Nephron progenitor cell (in vitro differentiated cells): ENCODE measurements at places on chromosomes 13 and 19.

GRCh38 chr19:823565-824121, 1.9 kb upstream of the PLPPR3 start:
- peak; percentile 49 for DNase-seq

DNA sequence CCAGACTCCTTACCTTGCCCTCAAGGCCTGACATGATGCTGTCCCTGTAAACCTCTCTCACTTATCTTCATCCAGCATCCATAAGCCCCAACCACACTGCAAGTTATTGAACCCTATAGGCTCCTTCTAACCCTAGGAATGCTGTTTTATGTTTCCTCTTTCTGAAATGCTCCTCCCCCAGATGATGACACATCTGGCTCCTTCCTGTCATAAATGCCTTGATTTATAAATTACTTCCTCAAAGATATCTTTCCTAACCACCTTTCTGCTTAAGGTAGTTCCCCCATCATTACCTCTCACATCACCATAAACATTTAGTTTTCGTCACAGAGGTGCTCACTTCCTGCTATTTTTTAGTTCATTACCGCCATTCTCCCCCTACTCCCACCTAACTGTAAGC, 12.3 kb downstream of the RUBCNL start:
- DNase-seq = no peak

DNA sequence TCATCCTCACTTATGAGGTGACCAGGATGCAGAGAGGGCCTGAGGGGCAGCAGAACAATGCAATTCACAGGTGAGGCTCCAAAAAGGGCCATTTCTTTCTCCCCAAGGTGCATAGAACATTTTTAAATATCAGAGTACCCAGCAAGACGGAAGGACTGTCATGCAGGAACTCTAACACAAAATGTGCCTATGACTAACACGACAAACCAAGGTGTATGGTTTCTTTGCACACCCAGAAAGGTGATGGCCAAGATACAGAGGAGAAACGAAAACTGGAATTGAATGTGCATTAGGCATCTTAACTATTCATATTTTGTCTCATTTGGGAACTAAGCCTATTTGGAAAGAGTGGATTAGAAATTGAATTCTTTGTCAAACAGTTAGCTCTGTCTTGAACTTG, 29.9 kb downstream of the SHISA2 start:
- DNase-seq = no peak

GRCh38 chr13:46698910-46699460, 98.0 kb downstream of the ESD start:
- no peak for DNase-seq

DNA sequence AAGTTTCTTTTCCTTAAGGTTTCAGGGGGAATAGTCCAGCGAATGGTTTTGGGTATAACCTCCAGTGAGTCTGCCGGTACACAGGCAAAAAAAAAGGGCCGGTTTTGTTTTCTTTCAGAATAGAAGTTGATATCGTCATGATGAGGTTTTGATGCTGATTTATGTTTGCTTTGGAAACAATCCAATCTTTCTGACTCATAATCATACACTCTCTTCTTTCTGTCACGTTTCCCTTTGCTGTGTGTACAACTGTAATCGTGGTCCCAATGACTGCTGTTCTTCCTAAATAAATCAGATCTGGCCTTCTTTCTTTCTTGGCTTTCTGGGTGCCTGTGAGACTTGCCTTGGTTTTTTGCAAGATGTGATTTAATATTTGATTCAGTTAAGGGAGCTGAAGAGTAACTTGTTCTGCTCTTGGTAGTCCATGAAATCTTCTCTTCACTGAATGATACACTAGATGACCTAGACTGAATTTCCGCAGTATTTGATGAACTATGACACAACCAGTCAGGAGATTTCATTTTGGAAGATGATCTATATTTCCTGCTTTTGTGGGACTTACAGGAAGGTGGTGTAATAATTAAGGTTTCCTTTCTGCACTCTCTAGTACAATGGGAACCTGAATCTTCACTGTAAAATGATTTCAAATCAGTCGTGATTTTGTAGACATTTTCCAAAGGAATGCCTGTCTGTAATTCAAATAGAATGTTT, 34.9 kb upstream of the METTL21C start:
- DNase-seq = no peak

DNA sequence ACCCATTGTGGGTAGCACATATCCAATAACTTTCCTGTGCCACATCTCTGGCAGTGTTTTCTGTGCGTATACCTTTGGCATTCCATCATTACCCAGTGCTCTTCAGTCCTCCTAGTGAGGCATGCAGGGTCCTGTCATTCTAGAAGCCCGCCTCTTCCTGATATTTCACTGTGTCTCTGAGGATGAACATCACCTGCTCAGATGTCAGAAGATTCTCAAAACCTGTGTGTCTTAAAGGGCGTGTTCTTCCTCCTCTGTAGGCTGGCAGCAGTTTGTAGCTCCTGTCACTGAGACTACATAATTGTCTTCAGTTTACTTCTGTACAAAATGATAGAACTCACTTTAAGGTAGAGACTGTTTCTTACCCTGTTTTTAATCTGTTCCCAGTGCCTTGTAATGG, 56.9 kb upstream of the TEX29 start:
- DNase-seq = no peak

DNA sequence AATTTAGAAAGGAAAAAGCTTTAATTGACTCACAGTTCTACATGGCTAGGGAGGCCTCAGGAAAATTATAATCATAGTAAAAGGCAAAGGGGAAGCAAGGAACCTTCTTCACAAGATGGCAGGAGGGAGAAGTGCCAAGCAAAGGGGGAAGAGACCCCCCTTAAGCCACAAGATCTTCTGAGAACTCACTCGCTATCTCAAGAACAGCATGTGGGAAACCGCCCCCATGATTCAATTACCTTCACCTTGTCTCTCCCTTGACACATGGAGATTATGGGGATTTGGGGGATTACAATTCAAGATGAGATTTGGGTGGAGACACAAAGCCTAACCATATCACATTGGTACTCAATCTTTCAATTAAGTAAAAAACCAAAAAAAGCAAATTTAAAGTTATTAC, 1778.7 kb upstream of the MIR17HG start:
- no peak for DNase-seq

DNA sequence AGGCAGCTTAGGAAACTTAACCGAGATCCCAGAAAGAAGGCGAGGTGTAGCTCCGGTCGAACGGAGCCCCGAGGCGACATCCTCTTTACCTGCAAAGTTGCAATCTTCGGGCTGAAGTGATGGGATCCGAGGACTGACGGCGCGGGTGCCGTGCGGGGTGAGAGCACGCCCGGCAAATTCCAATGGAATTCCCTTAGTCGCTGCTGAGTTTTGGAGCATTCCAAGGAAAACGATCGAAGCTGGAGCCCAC, 141 bp downstream of the TRPC4 start:
- DNase-seq = no peak

DNA sequence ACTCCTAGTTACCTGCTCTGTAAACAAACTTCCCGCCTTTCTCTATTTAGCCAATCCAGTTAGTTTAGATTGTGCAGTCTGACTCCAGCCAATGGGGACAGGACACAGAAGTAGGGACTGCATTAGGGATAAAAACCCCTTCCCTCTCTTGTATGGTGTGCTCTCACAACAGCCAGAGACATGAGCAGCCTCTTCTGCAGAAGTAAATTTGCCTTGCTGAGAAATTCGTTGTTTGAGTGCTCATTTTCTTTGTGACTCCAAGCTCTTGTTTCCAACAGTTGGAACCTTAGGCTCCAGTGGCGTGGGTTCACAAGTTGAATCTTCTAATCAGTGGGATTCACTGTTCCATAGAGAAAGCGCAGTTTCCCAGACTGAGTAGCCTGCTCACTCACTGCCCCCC, 66.1 kb downstream of the ZNF93 start:
- DNase-seq = no peak

DNA sequence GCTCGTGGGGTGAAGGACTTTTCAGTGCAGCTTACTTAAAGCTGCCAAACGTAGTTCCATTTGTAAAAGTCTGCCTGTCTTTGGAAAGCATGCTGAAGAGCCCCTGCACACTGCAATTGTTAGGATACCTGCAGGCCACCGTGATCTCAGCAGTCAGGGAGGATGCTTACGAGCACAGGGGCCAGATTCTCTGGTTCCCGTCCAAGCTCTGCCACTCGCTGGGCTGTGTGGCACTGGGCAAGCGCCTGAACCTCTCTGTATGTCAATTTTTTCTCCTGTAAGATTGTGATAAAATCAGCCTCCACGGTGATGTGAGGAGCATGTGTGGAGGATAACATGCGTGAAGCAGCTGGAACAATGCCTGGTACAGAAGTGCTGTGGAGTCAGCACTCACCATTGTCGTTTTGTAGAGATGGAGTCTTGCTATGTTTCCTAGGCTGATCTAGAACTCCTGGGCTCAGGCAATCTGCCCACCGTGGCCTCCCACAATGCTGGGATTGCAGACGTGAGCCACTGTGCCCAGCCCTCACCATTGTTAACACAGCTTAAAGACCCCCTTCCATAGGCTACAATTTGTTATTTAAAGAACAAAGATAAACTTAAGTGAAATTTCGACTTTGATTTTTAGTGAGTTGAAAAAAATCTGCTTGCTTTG, 3.5 kb downstream of the ADPRHL1 start:
- DNase-seq = no peak

DNA sequence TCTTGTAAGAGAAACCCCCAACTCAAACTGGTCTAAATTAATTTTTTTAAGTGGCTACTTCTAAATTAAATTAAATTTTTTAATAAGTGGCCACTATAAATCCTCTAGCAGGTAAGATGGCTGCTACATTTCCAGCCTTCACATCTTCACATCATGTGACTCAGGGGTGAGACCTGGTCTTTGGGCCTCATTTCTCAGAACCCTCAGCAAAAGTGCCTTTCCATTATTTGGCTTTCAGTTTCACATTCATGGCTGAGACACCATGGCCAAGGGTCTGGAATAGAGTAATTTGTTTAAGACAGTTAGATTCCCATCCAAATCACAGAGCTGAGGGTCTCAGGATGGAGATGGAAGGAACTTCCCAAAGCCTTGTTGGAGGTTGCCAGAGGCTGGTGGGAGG, 47.5 kb downstream of the DCT start:
- no peak for DNase-seq

DNA sequence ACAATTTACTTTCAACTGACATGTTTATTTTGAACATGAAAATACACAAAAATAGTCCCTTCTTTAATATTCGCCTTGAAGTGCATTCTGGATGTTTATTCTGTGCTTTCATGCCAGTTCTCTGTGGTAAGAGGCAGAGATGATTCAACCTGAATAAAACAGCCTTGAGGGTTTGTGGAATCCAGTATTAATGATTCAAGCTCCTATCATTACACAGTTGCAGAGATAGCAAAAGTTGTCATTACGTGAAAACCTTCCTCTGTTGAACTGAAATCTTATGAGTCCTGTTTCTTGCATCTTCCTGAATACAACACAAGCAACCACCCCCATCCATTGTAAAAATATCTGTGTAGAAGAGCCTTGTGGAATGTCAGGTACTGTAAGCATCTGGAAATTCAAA, 142.3 kb upstream of the HTR2A start:
- DNase-seq = no peak

DNA sequence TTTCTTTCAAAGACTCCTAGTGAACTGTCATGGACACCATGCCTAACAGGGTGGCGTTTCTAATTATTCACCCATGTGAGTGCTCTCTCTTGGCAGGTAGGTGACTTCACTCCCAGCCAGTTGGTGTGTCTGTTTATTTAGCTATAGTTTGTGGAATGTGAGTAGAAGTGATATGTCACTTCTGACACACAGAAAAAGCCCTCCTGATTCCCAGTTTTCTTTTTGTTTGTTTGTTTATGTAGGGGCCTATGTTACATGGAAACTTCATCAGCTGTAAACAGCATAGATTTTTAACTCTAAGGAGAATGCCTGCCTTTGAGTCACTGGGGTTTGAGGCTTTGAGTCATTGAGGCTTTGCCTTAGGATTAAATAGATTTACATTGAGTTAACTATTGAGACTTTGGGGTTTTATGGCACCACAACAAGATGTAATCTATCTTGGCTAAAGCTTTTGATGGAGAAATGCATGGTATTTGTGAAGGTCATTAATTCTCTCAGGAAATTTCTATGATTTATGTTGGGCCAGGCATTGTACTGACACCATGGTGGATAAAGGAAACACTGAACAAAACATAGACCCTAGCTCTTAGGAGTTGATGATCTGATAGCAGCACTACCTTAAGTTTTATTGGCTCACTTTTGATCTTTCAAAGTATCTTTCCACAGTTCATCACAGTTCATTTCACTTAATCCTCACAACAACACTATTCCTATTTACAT, 45.3 kb downstream of the UFM1 start:
- peak; percentile 13 for DNase-seq
